ENCODE measurements at places on chromosomes 16 and 17.

DNA sequence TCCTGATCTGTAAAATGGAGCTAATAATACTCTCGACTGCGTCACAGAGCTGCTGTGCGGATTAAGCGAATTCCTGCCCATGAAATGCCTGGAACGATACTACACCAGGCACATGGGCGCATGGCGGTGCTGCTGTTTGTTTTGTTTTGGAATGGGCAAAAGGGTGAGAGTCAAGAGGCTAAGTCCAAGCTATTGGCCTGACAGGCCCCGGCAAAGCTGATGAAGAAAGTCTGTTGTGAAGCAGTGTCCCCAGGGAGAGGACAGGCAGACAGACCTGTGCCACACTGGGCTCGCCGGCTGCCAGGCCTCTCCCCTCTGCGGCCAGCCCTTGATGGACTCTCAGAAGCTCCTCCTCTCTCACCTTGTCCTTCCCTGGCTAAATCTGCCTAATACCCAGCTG is 31.3 kb upstream of the RASD1 start:
- no peak for DNase-seq

GRCh38 chr16:50369133-50369804 is 481 bp upstream of the BRD7 start:
- no peak for DNase-seq

- DNase-seq: peak; percentile 97
Observed at GRCh38 chr17:2416010-2416734, 15.3 kb upstream of the MNT start.

DNA sequence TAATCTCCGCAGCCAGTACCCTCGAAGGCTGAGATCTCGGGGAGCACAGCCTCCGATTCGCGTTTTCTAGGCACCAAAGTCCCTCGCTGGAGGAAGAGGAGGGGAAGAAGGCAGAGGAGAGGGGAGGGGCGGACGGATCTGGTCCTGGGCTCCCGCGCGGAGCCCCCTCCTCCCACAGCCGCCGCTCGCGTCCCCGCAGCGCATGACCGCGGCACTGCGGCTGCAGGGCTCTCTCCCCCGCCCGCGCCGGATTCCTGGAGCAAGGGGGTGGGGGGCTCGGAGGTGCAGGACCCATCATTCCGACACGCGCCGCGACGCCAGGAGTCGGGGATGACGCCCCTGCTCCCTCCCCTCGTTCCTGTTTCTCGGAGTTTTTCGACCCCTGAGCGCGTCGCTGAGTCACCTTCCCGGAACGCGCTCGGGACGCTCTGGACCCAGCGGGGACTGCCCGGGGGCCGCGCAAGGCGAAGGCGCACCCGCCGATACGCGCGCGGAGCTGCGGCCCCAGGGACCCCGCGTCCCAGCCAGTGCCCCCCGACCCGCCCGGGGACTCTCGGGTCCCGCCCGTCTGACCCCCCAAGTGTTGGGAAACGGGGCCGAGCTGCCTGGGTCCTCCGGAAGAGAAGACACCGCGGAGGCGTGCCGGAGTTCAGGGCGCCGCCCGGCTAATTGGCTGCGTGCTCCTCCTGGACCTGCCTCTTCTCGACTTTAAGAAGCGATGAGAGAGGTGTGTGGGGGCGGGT is 1.4 kb upstream of the SPHK1 start:
- peak; percentile 80 for DNase-seq

DNA sequence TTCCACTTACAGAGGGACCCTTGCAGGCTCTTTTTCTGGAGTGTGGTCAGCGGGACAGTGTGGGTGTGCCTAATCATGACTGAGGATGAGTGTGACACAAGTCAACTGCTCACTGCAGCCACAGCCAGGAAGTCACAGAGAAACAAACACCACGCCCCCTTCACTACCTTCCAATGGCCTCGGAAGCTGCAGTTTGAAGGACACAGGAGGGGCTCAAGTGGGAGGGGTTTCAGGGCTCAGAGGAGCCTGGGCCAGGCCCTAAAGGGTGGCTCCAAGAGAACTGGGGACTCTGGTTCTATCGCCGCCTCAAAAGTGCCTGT is 116.2 kb upstream of the SDK2 start:
- DNase-seq: no peak

- DNase-seq: no peak
Observed at GRCh38 chr16:59242556-59242955, 508.4 kb upstream of the GOT2 start.
